Suppressor macrophage (primary cell): ENCODE measurements at places on chromosomes 7 and 10.

DNA sequence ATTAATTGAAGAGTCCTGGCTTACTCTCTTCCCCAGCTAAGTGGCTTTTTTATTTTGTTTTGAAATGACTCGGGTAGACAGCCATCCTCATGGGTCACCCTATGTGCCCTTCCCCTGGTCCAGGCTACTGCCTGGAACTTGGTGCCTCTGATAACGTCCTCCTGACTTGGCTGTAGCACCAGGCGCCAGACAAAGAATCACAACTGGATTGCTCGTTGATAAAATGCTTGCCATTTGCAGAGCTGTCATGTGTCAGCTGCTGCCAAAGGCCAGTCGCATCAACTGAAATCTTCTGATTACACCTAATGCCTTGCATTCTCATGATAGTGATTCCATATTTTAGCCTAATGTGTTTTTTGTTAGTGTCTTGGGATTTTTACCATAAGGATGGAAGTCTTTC lies 27.4 kb upstream of the ABLIM1 start:
- no peak for DNase-seq

DNA sequence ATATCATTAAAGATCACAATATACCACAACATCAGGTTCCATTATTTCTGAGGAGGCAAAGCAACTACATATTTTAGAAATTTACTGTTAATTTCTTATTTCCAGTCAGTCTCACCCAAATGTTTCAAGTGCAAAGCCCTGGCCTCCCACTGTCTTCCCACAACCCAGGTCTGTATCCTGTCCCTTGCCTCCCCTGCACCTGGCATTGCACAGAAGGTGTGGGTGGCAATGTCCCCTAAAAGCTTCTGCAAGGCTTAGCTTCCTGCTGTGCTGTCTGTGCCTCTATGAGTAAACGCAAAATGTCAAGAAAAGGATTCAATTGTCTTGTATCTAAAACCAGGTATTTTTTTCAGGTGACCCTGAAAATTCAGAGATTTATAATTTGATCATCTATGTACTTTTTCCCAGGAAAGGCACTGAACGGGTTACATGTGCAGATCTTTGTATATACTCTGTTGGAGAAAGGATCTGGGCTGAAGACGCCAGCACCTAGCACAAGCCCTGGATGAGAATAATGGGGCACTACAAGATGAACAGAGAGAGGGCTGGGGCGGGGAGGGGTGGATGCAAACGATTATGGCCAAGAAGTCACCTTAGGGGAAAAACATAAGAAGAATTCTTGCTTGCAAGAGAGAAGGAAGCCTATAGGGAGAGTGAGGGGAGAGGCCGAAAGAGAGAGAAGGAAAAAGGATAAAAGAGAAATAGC lies 3.1 kb upstream of the ANTXRL start:
- DNase-seq, result no peak

GRCh38 chr7:134085311-134085710 lies 41.8 kb upstream of the LRGUK start:
- no peak for DNase-seq

DNA sequence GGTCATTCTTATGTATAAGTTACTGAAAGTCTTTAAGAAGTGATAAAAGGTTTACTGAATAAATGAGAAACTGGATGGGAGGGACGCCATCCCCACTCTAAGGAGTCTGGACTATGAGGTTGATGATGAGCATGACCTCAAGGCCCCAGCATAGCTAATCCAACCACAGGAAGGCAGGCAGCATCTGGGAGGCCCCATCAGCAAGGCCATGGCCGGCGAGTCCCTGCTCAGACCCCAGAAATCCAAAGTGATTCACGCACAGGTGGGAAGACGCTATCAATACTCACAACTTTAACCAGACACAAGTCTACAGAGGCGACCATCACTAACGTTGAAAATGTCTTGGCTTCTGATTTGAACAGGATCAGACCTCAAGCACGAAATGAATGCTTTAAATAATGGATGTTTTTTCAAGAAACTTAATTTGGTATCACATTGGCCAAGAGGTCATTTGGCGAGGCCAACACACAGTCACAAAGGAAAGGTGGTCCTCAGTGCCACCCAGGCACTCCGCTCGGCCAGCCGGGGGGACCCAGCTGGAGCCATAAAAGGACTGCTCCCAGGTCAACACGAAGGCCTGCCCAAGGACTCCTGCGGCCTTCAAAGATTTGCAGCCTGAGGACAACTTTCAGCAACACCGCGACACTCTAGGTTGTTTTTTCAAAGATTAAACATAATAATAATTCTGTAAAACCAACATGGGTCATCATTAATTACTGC lies 228.5 kb downstream of the PTPRN2 start:
- DNase-seq, result no peak

GRCh38 chr10:42594246-42594650 lies 44.1 kb downstream of the ZNF33B start:
- DNase-seq, result no peak
